Activated CD8-positive, alpha-beta memory T cell treated with anti-CD3 and anti-CD28 coated beads, Interleukin-2, amount 10 ng/mL, durations not matched to agents 7 days and 5 days (primary cell): ENCODE measurements at places on chromosomes 4 and X.

DNA sequence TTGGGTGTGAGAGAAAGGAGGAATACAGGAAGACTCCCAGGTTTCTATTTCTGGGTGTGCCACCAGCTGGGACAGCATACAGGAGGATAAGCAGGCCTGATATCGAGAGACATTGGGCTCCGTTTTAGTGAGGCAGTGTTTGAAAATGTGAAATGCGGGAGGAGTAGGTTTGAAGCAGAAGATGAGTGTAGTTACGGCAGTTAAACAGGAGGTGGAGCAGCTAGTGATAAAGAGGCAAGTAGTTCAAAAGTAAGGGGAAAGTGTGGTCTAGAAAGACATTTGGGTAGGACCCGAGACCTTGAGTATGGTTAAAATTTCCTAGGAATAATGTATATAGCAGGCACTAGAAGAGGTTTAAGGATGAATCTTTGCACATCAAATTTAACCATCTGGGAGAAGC, 42.4 kb downstream of the DCUN1D4 start:
- no peak for DNase-seq

DNA sequence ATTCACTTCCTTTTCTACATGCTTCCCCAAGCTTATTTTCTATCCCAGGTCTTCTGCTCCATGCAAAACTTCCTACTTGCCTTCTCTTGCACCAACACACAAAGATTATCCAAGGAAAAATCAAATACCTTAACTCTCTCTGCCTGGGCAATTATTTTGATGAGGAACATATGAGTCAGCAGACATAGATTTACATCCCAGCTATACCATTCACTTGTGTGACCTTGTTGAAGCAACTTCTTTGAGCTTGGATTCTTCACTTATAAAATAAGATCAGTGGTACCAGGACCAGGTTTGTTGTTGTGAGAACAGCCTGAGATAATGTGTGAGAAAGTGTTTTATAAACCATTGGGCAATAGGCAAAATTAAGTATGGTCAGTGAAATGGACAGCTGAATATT, 39.1 kb upstream of the TMEM192 start:
- DNase-seq: no peak

- DNase-seq: no peak
Observed at GRCh38 chr4:146053891-146054290, 115.3 kb upstream of the ZNF827 start.

- DNase-seq: no peak
Observed at GRCh38 chr4:69832326-69833030, 27.5 kb downstream of the SULT1E1 start.

GRCh38 chr4:76250962-76251361, 559 bp upstream of the FAM47E start:
- no peak for DNase-seq

- DNase-seq: no peak
Observed at GRCh38 chrX:53644751-53645150, 41.8 kb downstream of the HUWE1 start.

DNA sequence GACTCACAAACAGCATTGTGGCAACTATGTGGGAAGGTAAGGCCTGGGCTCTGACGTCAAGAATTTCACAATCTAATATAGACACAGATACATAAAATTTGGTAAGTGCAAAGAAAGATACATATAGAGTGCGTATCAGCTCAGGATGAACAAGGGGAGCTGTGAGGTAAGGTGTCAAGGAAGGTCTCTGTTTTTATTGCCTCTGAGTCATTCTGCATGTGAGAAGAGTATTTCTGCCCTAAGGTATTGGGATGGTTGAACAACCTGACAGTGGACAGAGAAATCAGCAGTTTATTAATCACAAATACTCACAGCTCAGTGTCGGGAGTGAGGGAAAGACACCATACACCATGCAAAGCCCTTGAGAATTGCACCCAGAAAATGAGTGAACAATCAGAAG, 89.8 kb downstream of the COMMD8 start:
- DNase-seq: no peak

GRCh38 chr4:98352396-98352795, 91.2 kb downstream of the RAP1GDS1 start:
- no peak for DNase-seq

- no peak for DNase-seq
Observed at GRCh38 chr4:154506253-154506652, 14.7 kb upstream of the DCHS2 start.

GRCh38 chrX:96474741-96475125, 209.9 kb upstream of the DIAPH2 start:
- DNase-seq: no peak

- no peak for DNase-seq
Observed at GRCh38 chrX:143988356-143988755, 104.5 kb downstream of the UBE2NL start.

GRCh38 chrX:81205551-81205950, 3.6 kb downstream of the SH3BGRL start:
- DNase-seq: no peak

DNA sequence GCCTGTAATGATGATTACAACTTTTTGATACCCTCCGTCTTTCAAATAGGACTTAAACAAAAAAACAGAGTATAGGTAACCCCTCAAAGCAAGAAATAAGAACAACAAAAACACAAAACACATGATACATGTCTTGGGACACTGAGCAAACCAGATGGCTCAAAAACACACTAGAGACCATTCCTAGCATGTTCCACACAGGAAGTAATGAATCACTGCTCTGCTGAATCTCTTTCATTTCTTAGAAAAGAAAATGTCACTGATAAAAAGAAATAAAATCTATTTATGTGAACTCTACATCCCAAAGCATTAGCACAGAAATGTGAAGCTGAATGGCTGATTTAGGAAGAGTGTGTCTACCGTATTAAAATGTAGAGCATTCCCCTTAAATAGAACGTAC, 134.5 kb upstream of the IL15 start:
- DNase-seq: no peak

GRCh38 chr4:15563871-15564270, 91.3 kb downstream of the FBXL5 start:
- DNase-seq: no peak

DNA sequence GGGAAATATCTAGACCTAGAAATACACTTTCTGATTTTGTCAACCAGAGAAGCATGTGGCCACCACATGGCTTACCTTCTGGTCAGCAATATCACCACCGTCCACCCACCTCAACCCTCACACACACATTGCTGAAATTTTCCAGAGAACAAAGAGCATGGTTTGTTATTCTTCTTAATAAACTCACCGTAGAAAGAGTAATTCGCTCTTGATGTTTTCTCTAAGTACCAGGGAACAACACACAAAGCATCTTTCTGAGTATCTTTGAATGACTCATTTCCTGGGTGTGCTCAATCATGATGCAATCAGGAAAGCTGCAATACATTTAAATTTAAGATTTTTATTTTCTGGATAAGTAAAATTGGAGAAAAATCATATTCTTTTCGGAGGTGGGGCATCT, 24.7 kb upstream of the LRAT start:
- DNase-seq: no peak

- DNase-seq: no peak
Observed at GRCh38 chr4:2363056-2363721, 55.3 kb downstream of the ZFYVE28 start.
